ENCODE measurements at places on chromosomes 5 and 9.

DNA sequence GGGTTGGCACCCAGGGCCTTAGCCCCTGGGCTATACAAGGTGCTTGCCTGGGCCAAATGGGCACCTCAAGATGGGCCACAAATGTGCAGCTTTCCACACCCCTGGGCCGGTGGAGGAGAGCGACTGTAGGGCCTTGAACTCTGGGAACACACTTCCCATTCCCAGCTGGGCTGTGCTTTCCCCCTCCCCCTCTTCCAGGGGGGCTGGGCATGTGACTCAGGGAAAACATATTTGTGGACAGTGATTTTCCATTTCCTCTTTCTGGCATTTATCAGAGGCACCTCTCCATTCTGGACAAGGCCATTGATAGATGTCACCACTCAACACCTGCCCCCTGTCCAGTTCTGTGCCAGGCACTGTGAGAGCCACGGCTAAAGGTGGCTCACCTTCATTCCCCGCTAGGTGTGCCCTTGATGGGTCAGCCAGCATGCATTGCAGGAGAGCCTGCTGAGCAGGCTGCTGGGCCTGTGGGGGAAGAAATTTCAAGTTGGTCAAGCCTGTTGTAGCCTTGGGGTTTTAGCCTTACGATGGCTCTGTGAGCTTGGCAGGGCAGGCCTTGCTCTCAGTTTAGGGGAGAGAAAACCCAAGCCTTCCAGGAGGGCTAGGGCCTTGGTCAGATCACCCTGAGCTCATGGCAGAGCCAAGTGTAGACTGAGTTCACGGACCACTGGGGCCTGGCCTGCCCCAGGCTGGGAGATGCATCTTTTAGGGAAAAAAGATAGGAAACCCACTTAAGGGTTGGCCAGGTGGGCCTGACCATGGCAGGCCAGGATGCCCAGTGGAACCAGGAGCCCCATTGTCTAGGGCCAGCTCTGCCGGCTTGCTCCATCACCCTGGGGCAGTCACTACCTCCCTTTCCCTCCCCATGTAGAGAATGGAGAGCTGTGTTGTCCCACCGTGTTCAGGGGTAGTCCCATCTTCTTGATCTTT lies 113.9 kb downstream of the DAB2IP start:
- DNase-seq: no peak

- no peak for DNase-seq
Observed at GRCh38 chr5:120062515-120062917, 401.6 kb upstream of the PRR16 start.

- no peak for DNase-seq
Observed at GRCh38 chr9:125145425-125145824, 2.1 kb upstream of the SCAI start.

DNA sequence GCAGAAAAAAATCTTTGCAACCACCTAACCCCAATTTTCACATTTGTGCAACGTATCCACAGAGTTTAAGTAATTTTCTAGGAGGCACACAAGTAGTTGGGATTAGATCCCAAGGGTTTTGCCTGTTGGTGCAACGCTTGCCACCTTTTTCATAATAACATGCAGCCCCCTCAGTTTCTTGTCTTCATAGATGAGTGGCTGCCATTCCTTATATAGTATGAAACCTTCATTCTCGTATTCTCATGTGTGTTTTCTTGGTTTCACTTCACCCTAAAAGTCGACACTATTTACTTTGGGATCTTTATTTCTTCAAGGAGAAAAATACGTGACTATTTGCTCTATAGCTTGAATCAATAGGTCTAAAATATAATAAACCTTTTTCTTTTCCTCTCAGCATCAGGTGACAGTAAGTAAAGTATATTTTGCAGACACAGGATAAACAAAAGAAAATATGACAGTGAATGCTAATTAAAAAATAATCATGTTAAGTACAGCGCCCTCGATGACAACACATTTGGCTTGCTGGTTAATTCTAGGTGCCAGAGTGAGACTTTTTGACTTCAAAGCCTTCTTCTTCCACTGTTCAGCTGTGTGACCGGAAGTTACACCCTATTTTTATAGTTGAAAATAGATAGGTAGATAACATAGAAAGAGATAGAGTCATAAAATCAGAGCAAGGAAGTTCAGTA lies 342.8 kb upstream of the CCNG1 start:
- DNase-seq: no peak

- no peak for DNase-seq
Observed at GRCh38 chr5:85108471-85108870, 723.8 kb upstream of the EDIL3 start.

DNA sequence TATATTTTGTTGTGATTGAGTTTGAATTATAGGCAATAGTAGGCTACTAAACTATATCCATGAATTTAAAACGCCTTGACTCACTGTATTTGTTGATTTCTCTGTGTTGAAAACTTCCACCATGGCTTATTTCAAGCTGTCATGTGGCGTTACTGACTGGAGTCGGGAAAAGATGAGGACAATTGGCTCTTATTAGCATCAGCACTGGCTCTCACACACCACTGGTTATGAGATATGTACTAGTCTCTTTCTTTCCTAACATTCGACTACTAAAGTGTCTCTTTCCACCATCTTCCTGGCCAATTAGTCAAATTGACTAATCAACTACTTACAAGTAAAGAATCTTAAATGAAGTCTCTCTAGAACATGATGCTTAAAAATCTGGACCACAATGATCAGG lies 9.1 kb upstream of the DAB2 start:
- DNase-seq: no peak

DNA sequence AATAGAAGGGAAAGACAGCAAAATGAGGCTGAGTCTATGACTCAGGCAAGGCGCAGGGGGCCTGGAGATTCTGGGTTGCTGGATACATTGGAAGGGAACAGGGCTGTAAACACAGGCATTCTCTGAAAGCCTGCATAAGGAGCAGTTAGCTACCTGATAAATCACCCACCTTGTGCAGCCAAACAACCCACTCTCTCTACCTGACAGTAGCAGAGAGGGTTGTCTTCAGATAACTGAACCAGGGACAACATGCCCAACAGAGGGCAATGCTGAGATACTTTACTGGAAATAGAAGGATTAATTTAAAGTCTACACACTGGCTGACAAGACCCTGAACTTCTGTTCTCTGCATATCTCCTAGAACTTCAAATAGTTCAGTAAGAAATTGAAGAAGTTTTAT lies 161.6 kb downstream of the KCTD16 start:
- peak; percentile 22 for DNase-seq

DNA sequence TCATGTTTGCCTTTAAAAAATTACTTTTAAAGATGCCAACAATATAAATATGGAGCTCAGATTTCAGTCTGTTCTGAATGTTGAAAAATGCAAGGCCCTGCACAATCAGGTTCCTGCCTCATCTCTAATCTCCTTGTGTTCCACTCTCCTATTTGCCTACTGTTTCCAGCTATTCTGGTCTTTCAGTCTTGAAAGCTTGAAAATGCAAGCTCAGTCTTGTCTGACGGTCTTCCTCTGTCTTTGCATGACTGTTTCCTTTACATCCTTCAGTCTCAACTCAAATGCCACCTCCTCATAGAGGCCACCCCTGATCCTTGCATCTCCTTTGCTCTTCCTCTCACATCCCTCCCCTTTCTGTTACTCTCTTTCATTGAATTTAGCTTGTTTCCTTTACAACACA lies 354.9 kb downstream of the KIF4B start:
- DNase-seq: no peak

- DNase-seq: no peak
Observed at GRCh38 chr5:143338658-143339366, 64.7 kb downstream of the NR3C1 start.

GRCh38 chr5:157038568-157039187 lies 20.2 kb downstream of the HAVCR1 start:
- no peak for DNase-seq

- no peak for DNase-seq
Observed at GRCh38 chr5:54838843-54839242, 146.6 kb downstream of the ESM1 start.

- DNase-seq: no peak
Observed at GRCh38 chr5:134846641-134846960, 833 bp downstream of the C5orf24 start.

GRCh38 chr9:134986957-134987356 lies 69.2 kb upstream of the FCN1 start:
- no peak for DNase-seq

- no peak for DNase-seq
Observed at GRCh38 chr5:137516251-137516797, 17.2 kb upstream of the SPOCK1 start.

DNA sequence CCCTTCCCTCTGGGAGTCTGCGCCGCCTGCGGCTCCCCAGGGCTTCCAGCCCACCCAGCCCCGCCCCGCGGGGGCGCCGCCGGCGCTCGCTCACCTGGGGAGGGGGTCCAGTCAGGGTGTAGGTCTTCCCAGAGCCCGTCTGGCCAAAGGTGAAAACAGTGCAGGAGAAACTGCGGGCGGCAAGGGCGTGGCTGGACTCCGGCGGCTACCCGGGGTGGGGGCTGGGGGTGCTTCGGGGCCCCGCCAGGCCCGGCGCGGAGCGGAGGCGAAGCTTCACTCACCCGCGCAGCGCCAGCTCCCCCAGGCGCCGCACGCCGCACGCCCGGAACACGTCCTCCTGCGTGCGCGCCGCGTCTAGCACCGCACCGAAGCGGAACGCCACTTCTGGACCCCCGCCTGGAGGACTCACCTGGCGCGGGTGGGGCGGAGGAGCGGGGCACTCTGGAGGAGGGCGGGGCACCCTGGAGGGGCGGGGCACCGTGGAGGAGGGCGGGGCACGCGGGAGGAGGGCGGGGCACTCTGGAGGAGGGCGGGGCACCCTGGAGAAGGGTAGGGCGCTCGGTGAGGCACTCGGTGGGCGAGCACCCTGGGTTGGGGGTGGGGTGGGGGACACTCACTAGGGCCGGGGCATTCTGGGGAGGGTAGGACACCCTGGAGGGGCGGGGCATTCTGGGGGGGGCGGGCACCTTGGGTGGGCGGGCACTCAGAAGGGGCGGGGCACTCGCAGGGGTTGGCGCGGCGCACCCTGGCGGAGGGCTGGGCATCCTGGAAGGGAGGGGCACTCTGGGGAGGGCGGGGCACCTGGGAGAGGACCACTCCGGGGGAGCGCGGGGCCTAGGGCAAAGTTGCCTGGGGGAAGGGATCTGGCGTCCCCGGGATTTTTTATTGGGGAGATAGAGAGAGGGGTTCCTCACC lies 814 bp downstream of the KIF12 start:
- DNase-seq: no peak

- DNase-seq: no peak
Observed at GRCh38 chr5:169307646-169308045, 6.7 kb upstream of the SLIT3 start.

DNA sequence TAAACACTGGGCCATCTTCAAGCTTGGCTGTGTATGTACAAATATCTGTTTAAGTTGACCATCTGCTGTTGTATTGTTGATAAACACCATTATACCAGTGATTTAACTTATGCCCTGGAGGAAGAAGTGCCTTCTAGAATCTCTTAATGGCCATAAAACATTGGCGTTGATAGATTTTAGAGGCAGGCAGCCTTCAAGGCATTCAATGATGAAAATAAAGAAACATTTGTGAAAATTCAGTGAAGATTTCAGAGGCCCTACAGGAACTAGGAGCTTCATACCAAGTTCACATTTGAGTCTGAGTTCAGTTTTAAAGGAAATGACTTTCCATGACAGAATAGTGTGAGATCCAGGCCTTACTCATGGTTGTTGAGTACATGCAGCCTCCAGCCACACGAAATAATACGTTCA lies 52.2 kb downstream of the MAP1B start:
- DNase-seq: no peak

DNA sequence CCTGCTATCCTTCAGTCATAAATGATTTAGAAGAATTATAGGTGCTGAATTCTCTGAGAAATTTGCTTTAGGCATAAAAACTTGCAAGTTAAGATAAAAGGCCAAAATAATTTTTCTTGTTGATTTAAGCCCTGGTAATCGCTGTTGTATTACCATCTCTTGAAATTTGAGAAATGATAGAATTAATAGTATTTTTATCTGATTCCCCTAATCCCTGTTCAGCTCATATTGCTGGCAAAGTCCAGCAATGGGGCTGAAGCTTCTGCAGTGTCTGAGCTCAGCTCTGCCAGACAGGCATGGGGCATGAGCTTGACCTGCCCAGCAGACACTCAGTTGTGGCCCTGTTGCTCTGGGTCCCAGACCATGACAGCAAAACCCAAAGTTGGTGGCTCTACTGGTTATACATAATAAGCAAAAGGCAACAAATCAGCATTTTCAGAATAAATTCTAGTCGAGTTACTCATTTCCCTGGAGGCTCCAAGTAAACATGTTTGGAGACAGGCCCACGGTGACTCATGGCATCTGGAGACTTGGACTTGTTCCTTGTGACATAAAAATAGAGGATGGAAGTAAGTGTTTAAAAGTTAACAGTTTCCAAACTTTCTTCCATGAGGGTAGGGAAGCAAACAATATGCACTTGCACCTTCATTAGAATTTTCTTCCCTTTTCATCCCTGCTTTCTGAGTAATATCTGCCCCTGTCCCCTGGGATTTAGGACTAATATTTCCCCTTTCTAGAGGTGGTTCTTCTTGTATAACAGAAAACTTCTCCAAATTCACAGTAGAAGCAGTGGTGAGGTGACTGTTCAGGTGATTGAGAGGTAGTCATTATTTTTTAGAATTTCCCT lies 60.2 kb upstream of the SLC2A8 start:
- DNase-seq: no peak

DNA sequence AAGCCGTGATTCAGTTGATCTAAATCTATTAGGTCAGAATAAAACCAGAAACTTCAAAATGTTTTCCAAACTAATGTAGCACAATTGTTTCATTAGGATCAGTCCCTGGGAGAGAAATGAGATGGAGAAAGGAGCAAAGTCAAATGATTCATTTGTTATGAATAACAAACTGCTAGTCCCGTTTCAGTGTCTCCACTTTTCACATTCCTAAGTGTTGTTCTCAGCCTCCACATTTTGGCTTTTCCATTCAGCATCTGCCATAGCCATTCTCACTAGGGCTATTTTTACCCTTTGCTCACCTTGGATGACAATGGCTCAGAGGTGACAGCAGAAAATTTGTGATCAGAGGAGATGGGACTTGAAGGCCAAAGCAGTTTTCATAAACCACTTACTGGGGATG lies 314.1 kb upstream of the KIF2A start:
- DNase-seq: no peak

Measured in iPS DF 6.9 (cell line).